Activated CD8-positive, alpha-beta memory T cell treated with anti-CD3 and anti-CD28 coated beads for 4 hours (primary cell): ENCODE measurements at places on chromosomes 12 and 14.

GRCh38 chr14:67077921-67078320, 111.3 kb upstream of the GARIN2 start:
- no peak for DNase-seq

GRCh38 chr12:7834701-7835100, 38.0 kb downstream of the SLC2A14 start:
- DNase-seq: no peak

DNA sequence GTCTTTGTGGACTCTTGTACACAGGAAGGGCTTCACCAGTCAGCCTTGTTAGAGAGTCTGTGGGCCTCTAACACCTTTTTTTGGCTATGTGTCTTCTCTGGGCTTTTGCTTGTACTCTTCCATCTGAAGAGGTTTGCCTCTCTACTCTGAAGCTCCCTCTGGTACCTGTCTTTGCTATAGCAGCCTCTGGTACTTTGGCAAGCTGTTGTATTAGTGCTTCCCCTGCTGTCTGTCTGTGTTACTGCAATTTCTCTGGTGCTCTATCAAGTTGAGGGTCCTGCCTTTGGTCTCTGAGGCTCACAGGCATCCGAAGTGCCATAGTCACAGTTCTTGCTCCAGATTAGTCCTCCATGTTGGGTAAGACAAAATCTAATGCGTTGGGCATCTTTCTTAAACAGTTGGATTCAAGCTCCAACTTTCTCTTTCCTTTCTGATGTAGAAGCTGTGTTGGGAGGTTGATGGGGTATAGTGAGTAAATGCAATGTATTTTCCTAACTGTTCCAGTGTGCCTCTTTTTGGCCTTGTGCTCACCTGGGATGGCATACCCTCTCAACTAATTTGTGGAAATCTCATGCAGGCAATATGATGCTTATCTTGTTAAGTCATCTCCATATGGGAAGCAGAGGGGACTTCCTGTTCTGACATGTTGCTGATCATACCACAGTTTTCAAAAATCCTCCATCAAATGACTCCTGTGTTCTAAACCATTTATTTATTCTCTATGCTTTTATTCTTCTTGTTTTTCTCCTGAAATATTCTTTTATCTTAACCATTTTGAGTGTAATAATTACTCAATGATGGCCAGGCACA, 88.8 kb downstream of the ATF7IP start:
- no peak for DNase-seq

GRCh38 chr12:10140001-10140400, 10.0 kb upstream of the CLEC7A start:
- DNase-seq: no peak

DNA sequence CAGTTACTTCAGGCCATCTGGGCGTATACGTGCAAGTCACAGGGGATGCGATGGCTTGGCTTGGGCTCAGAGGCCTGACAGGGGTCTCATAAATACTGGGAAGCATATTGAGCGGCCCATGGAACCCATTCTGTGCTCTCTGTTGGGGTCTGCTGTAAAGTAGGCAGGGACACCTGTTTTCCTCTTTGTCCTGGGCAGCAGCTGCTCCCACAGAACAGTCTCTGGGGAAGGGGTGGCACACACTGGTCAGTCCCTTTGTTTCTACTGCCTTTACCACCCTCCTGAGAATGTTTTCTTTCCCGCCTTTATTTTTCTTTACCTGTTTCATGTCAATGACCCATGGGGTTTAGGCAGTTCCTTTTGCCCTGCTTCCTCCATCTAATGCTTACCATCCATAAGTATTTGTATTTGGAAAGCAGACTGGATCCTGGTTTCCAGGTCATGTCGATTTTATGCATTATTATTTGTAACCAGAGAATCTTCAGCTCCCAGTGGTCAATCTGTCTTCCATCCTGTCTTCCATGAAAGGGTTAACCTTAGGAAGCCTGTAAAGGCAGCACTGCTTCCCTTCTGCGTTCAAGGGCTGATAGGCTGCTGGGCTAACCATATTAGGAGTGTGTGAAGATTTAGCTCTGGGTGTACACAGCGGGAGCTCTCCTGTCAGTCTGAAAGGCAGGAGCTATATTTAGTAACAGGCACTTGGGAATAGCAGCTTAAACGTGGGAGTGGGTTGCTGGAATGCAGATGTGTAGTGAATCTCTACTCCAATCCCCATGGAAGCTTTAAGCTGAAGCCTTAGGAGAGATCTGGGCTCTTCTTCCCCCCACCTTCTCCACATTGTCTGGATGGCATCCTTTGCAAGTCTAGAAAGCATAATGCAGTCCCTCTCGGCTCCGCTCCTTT, 124.0 kb downstream of the DYRK2 start:
- no peak for DNase-seq

- DNase-seq: no peak
These were observed 86.7 kb upstream of the FZD10 start for GRCh38 chr12:130075497-130076076.

GRCh38 chr14:65336191-65336591, 76.3 kb upstream of the FUT8 start:
- no peak for DNase-seq

DNA sequence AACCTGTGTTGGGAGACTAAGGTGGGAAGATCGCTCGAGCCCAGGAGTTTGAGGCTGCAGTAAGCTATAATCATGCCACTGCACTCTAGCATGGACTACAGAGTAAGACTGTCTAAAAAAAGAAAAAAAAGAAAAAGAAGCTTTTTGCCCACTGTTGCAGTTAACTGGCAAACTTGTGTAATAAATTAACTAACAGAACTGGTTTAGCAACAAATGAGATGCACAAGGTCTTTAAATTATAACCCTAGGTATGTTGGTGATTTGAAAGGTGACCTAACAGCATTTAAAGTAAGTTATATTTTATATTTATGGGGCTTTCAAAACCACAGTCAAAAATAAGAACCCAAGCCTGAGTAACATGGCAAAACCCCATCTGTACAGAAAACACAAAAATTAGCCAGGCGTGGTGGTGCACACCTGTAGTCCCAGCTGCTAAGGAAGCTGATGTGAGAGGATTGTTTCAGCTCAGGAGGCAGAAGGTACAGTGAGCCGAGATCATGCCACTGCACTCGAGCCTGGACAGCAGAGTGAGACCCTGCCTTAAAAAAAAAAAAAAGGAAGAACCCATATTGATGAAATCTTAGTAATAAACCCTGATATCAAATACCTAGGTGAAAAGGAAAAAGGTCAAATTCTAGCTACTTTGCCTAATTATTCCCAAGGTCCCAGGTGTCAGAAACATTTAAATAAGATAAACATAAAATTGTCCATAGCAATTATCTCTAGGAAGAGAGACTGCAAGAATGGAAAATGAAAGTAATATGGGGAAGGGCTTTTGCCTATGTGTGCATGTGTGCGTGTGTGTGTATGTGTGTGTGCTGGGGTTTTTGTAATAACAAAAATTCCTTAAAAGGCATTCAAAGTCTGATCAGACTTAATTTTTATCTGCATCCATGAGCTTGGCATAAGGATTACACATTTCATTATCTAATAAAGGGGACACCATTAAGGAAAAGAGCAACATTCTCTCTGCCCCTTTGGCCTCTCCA, 15.4 kb downstream of the SYNE2 start:
- DNase-seq: no peak

GRCh38 chr12:32777159-32777558, 21.5 kb upstream of the YARS2 start:
- DNase-seq: no peak

DNA sequence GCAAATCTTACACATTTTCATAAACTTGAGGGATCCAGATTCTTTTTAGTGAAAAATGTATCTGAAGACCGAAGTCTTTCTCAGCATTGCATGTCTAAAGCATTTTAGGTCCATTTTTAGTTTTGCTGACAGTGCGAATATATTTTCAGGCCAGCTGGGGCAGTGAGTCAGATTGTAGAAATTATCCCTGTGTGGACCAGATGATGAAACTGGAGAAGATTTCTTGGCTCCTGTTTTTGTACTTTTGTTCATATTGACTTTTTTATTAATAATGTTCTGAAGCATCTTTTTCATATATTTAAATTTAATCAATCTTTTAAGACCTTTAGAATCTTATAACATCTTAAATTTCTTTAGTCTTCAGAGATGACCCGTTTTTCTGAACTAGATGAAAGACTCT, 173.1 kb downstream of the FLRT2 start:
- DNase-seq: no peak

DNA sequence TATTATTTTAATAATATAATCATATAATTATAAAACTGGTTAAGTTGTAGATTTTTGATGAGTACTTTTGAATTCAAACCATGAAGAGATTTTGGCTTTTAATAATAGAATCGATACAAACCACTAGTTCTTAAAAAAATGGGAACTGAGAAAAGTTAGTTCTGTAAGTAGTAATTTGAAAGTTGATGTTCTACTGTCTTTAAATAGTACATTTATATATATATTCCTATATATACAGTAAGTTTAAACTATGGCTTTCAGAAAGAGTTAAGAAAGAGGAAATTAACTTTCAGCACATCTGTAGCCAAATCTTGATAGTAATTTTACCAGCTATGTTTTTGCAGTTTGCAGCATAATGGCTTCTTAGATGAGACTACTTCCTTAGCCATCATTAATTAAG, 7.8 kb downstream of the LRRK2 start:
- DNase-seq: no peak

GRCh38 chr14:104031384-104031783, 54.1 kb upstream of the ASPG start:
- DNase-seq: no peak

DNA sequence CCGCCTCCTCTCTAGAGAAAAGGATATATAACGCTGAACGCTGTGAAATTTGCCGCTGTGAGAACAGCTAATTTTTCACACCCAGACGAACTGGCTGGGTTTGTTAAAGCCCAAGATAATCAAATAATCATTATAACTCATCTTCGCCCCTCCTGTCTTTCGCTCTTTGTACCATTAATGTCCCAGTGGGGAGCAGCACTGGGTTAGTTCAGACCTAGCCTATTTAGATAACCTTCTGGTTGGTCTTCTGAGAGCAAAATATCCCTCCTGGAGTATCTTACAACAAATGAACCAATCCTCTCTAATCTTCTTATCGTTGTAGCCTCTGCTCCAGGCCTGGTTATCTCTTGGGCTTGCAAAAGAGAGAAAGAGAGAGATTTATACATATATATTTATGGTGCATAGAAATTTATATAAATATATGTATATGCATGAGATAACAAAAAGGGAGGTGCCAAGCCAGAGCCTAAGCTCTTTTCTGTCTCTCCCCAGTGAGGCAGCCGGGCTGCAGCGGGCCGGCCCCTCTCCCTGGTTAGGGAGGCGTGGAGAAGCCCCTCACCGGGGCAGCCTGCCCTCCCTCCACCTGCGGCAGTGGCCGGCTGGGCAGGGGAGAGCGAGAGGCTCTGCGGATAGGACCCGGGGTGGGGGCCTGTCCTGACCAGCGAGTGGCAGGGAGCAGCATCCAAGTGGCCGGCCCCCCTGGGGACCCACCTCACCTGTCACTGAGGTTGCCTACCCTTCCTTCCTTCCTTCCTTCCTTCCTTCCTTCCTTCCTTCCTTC, 202.0 kb upstream of the LHX5 start:
- DNase-seq: no peak

DNA sequence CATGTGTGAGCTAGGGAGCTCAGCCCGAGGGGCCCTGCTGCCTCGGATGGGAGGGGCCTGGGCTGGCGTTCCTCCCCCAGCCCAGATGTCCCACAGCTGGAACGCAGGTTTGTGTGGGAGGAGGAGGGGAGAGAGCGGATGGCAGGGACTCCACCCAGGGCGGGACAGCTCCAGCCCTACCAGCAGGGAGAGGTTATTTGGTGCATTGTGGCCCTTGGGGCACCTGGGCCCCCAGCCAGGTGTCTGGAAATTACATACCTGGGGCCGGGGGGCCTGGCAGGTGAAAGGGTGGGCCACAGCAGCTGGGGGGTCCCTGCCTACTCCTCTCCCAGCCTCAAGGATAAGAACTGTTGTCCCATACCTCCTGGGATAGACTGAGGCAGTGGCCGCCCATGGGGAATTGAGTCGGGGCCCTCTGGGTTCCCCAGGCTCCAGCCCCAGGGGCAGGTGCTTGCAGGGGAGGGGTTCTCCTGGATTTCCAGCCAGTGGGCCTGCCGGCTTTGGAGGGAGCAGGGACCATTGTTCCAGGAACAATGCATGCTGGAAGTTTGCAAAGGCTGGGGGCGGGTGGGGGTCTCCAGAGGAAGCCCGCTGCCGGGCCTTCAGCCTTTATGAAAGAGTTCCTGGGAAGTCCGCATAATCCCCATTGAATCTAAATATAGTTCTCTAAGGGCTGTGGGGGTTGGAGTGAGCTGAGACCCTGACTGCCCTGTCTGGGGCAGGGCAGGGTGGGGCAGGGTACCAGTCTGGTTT, 1.2 kb downstream of the KIF26A start:
- no peak for DNase-seq

DNA sequence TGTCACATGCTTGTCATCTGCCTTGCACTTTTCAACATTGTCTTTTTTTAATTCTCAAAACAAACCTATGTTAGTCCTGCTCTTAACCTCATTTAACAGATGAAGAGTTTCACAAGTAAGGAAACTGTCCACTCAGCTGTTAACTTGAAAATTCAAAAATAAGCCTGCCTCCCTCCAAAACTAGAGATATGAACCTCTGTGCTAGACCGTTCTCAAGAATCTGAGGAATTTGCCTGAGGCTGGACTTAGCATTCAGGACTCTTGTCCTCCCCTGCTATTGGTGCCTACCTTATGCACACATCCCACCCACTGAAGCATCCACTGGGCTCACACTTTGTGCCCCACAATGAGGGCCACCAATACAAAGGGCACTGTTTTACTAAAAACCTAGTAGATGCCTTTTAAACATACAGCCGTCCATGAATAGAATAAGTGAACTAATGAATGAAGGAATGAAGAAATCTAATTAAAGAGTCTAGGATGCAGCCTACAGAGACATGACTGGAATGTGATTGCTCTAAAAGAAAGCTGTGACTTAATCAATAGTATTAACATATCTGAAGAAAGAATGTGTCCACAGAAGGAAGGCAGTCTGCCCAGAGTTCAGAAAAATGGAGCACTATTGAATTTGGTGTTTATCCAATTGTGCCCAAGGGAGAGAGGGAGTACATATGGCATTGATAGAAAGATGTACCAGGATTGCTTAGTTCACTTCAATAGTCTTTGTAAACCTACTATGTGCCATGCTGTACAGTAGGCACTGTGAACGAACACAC, 238.5 kb downstream of the SPTSSA start:
- DNase-seq: no peak

DNA sequence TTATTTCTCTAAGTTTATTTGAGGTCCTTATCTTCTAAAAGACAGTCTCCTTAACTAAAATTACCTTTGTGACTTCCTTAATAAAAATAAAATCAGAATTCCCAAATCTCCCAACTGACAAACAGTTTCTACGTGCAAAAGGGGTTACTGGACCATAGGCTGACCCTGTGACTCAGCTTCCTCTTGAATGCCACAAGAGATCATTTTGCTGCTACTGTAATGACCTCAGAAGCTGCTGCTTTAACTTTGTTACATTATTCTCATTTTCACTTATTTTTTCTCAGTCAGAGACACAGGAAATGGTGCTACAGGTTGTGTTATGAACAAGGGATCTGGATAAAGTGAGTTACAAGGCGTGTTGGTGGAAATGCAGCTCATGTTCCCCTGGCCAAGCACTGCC, 132.2 kb upstream of the TMTC2 start:
- no peak for DNase-seq

- no peak for DNase-seq
These were observed 113.6 kb downstream of the GALC start for GRCh38 chr14:87879389-87879788.
